ENCODE measurements at places on chromosomes 7 and 10.

DNA sequence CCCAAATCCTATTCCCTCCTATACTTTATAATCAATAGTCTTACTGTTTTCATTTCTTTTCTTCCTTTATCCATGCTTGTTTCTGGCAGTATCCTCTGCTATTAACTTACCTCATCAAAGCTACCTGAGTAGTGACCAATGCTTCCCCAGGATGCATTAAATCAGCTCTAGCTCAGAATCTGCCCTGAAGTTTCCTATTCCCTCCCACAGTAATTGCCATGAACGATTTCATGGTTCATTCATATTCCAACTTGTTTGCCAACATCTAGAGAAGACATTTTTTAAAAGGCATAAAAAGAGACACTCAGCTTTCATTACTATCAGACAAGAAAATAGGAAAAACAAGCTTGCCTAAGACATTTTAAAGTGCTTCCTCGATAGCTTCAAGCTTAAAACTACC lies 42.3 kb downstream of the COA1 start:
- H3K27ac ChIP-seq = no peak overlapping the region
- H3K27me3 ChIP-seq = no peaks in the 10 kb centered on the region
- H3K36me3 ChIP-seq = peaks cover 19% of the 10 kb centered on the region
- H3K4me3 ChIP-seq = no peak overlapping the region
- DNase-seq = no peak

- H3K36me3 ChIP-seq = no peaks in the 10 kb centered on the region
- H3K4me3 ChIP-seq = no peak overlapping the region
- H3K27ac ChIP-seq = no peak overlapping the region
- peaks cover 15% of the 10 kb centered on the region for H3K27me3 ChIP-seq
- H3K4me1 ChIP-seq = peaks cover 41% of the 10 kb centered on the region
These were observed 59.6 kb downstream of the ADRB1 start for GRCh38 chr10:114103284-114103683.

DNA sequence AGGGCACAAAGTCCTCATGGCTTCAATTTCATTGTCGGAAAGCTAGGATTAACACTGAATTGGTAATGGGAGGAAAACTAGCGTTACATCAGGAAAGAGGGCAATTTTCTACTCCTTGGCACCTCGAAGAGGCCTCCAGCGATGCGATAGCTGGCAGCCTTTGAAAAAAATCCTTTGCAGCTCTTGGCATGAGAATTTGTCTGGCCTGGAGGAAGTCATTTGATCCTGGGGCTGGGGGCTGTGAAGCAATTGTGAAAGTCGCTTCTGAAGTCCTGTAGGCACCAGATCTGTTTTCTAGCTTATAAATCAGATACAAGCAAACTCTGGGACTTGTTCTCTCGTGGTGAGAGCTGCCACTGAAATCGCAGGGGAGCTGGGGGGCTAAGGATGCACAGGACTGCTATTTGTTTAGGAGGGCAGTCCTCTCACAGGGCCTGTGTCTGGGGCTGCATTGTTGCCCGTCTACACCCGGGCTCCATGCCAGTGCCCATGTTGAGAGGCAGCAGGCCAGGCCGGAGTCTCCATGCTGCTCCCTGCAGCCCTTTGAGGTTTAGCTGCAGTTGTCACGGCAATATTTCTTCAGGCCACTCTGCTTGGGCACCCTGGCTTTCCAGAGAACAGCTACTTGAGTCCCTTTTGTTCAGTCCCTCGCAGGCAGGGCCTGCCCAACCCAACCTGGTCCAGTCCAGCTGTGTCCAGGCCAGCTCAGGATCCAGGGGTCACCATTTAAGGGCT lies 206.8 kb upstream of the LYZL1 start:
- no peak overlapping the region for H3K4me3 ChIP-seq
- no peaks in the 10 kb centered on the region for H3K27me3 ChIP-seq
- no peaks in the 10 kb centered on the region for H3K36me3 ChIP-seq
- H3K27ac ChIP-seq = no peak overlapping the region
- H3K4me1 ChIP-seq = no peaks in the 10 kb centered on the region

DNA sequence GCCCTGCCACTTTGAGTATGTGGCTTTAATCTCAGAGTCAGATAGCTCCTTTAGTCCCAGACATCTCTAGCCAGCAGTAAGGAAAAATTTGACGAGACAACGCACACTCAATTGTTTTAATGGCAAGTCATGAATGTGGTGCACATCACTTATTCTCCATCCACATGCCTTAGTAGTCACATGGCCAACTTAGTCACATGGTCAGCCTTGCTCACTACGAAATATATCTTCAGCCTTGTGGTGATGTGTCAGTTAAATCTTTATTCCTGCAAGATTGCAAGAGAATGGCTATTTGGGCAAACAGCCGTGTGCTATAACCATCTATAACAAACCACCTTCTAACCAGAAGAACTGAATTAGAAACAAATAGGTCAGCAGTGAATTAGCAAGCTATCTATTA lies 871.1 kb upstream of the CELF2 start:
- H3K4me3 ChIP-seq = no peak overlapping the region
- H3K27me3 ChIP-seq = no peaks in the 10 kb centered on the region
- no peak overlapping the region for H3K27ac ChIP-seq
- H3K4me1 ChIP-seq = no peaks in the 10 kb centered on the region
- no peak for DNase-seq

GRCh38 chr10:48503293-48503911 lies 101.5 kb downstream of the ARHGAP22 start:
- no peak for DNase-seq
- H3K27ac ChIP-seq = no peak overlapping the region
- no peak overlapping the region for H3K4me3 ChIP-seq
- H3K4me1 ChIP-seq = peaks cover 2% of the 10 kb centered on the region
- H3K27me3 ChIP-seq = no peaks in the 10 kb centered on the region
- no peaks in the 10 kb centered on the region for H3K36me3 ChIP-seq

DNA sequence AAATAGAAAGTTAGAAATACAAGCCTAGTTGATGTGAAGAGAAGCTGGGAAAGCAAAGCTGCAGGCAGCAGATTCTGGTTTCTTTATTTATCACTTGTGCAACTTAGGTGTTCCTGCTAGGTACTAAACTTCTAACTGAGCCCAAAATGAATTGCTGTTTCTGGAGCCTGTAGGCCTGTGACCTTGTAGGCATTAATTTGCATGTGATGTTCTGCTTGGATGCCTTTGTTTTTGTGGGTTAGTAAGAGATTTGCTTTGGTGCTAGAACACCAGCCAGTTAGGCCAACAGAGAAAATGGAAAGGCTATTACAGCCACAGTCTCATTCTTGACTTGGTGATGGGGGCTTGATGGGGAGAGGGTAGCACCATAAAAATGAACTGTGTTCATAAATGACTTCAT lies 370.7 kb downstream of the PPP1R3A start:
- H3K4me1 ChIP-seq = no peaks in the 10 kb centered on the region
